ENCODE measurements at places on chromosomes 1 and 21.

DNA sequence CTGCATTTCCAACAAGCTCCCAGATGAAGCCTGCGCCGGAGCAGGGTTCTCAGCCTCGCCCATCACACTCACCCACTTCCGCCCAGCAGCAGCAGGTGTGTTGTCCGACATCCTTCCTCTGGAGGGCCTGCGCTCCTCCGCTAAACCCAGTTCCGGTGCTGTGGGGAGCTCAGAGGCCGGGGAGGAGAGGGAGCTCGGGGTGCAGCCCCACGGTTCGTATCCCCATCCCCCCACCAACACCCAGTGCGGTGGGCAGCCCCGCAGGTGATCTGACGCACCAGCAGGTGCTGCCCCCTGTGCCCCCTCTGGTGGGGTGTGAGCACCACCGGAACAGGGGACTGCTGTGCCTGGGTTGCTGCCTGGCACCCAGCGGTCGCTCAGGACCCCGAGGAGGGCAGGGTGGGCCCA lies 3.4 kb upstream of the PEX10 start:
- no peak for DNase-seq

DNA sequence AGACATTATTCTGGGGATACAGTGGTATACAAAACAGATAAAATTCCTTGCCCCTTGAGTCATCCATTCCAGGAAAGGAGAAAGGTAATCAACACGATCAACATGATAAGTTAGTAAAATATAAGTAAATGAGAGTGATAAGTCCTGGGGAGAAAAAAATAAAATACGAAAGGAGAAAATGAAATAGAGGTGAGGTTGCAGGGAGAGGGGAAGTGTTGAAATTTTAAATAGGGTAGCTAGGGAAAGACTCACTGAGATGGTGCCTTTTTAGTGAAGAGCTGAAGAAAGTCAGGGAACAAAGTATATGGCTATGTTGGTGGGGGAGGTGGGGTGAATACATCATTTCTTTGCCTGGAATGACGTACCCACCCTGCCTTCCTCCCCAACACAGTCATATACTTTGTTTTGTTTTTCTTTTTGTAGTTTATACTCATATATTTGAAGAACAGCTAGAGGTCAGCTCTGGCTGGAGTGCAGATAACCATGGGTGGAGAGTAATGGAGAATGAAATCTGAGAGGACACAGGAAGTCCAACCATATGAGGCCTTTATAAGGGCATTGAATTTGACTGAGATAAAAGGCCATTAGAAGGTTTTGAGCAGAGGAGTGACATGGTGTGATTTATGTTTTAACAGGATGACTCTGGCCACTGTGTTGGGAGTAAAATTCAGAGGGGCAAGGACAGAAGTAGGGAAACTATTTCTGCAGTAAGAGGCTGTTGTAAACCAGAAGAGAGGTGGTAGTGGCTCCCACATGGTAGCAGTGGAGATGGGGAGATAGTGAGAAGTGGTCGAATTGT lies 54.8 kb downstream of the OSBPL9 start:
- no peak for DNase-seq

- no peak for DNase-seq
These were observed 16.1 kb upstream of the SLC5A9 start for GRCh38 chr1:48206371-48206770.

- no peak for DNase-seq
These were observed 74.4 kb downstream of the EPS15 start for GRCh38 chr1:51444534-51445192.

DNA sequence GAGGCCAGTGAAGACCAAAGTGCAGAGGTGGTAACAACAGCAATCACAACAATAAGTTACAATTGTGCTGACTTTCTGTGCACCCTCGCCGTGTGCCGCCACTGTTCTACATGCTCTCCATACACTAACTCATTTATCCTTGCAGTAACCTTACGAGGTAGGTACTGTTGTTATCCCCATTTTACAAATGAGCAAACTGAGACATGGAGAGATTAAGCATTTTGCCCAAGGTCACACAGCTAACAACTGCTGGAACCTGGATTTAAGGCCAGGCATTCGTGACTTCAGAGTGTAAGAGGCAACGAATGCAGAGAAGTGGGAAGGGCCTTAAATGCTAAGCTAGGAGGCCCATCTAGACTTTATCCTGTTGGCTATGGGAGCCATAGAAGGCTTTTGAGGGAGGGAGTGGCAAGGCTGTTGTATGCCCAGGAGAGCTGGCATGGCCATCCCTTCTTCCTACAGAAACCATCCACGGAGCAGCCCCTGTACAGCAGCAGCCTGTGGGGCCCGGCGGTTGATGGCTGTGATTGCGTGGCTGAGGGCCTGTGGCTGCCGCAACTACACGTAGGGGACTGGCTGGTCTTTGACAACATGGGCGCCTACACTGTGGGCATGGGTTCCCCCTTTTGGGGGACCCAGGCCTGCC lies 36.6 kb downstream of the AZIN2 start:
- no peak for DNase-seq

- peak; percentile 57 for DNase-seq
These were observed 47.0 kb downstream of the CHML start for GRCh38 chr1:241593186-241593585.

- DNase-seq, result no peak
These were observed 4.7 kb downstream of the C1orf35 start for GRCh38 chr1:228098323-228098931.

DNA sequence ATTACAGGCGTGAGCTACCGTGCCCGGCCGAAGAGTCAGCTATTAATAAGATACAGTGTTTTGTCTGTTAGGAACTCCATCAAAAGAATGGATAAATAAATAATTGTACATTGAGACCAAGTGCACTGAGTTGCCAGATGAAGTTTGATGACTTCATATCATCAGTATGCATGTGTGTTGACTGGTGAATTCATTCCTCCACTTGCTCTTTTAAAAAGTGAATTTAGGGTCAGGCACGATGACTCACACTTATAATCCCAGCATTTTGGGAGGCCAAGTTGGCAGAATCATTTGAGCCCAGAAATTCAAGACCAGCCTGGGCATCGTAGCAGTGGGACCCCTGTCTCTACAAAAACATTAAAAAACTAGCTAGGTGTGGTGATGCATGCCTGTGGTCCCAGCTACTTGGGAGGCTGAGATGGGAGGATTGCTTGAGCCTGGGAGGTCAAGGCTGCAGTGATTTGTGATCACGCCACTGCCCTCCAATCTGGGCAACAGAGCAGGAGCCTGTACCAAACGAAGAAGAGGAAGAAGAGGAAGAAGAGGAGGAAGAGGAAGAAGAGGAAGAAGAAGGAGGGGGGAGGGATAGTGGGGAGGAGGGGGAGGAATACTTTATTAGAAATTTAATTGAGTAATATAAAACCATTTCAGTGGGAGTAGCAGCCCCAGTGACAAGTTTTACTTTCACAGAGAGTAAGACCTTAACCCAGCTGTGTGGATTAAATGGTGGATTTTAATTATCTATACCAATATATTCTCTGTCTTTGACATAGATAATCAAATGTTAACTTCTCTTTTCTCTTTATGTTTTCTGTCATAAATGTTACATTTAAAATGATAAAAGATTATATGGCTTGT lies 74.9 kb downstream of the CCDC18 start:
- DNase-seq, result peak; percentile 45

DNA sequence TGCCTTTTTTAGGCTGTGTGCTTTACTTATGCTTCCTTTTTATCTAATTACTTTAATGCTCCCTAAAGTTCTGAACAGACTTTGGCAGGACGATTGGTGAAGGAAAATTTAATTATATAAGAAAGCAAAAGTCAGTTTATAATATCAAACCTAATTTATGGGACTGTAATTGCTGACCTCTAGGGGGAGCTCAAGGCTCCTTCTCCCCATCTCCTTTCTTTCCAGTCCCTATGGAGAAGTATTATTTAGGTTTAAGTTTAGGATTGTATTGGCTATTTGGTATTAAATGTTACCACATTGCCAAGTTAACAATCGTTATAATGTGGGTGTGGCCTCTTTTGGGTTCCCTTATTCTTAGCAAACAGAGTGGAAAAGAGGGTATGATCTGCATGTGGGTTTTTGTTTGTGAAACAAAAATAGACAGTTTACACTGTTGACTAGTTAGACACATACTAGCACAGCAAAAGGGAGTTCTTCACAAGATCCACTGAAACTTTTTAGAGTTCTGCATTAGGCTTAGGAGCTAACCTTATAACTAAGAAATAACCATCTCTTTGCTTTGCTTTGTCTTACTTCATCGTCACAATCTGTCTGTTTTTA lies 48.2 kb upstream of the TNFSF4 start:
- peak; percentile 25 for DNase-seq

DNA sequence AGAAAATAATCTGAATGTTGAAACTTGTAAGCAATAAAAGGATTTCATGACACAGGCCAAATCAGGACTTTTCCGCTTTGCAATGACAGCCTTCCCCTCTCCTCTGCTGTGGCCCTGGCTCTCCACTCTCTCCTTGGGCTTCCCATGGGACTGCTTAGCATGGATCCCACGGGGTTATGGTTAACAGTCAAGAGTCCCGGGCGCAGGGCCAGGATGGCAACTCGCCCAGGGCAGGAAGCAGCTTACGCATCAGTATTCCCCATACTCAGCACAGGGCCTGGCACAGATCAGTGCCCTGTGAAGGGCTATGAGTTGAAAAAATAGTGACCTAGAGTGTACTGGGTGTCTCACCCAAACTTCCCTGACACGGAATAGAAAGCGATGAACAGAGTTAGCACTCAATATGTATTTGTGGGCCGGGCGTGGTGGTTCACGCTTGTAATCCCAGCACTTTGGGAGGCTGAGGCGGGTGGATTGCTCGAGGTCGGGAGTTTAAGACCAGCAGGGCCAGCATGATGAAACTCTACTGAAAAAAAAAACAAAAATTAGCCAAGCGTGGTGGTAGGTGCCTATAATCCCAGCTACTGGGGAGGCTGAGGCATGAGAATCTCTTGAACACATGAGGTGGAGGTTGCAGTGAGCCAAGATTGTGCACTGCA lies 29.1 kb upstream of the GRHL3 start:
- DNase-seq, result peak; percentile 95

DNA sequence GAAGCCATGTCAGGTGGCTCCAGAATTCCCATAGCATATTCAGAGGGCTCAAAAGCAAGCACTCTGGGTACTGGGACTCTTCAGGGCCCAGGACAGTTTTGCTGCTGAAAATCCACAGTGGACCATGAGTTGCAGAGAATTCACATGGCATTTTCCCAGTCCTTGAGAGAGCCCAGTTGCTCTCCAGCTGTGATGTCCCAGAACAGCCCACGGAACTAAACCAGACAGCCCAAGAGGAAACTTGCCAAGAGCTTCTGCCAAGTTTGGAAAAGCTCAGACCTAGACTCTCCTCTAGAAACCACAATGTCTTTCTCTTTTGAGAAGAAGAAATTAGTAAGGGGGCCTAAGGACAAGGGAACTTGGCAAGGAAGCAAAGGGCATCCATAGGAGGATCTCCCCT lies 69.4 kb downstream of the RGS2 start:
- no peak for DNase-seq

DNA sequence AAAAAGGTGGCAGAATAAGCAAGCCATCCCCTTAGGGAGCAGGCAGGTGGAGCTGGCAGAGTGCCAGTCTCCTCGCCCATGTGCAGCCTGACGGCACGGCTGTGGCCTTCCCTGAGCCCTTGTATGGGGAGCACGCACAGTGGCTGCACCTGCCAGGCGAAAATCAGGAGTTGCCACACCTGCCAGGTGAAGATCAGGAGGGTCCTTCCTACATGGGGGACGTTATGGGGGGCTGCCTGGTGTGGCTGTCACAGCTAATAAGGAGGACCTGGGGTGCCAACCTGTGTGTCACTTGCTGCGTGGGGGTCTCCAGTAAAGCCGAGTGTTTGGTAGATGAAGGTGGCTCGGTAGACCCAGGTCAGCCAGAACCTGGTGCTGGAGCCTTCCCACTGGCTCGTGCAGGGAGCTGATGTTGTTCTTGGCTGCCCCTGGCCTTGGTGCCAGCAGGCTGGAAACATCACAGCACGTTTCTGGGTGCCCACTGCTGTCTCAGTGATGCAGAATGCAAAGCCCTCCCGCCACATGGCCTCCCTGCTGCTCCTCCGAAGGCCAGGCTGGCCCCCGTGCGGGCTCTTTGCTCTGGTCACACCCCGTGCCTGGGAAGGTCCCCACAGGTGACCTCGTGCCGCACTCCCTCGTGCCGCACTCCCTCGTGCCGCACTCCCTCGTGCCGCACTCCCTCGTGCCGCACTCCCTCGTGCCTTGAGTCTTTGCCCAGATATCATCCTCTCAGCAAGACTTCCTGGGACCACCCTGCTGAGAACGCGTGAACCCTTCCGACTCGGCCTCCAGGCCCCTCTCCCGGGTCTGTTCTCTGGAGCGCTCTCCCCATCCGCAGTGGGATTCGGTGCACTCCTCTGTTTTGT lies 55.4 kb downstream of the SLC37A1 start:
- DNase-seq, result no peak

- no peak for DNase-seq
These were observed 23.9 kb upstream of the SLC25A34 start for GRCh38 chr1:15712168-15712567.
